Right renal cortex interstitium (tissue), 3 donors: ENCODE measurements at places on chromosomes 5 and 9. TPM values are rescaled to one million over a fixed set of nuclear protein-coding genes. Genes with fewer than 3 reads are reported as not detected.

Gene IFNB1
- polyA plus RNA-seq: not detected

GRCh38 chr9:136734837-136735496, 7.8 kb downstream of the LCN10 start:
- no peak for DNase-seq

DNA sequence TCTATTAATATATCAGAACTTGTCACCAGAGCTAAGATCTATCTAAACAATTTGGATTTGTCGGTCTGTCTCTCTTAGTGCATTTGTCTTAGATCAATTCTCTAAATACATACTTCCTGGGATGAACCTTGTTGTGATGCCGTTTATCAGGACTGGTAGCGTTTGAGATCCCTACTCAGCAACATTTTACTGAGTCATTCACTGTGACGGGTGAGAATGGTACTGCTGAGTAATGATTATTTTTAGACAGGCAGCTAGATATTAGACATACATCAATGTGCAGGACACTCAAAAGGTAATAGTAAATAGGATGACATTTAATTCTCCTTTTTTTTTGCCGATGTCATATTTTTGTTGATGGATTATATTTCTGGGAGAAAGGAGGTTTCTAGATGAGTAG, 209.0 kb downstream of the CSNK1G3 start:
- no peak for DNase-seq

DNA sequence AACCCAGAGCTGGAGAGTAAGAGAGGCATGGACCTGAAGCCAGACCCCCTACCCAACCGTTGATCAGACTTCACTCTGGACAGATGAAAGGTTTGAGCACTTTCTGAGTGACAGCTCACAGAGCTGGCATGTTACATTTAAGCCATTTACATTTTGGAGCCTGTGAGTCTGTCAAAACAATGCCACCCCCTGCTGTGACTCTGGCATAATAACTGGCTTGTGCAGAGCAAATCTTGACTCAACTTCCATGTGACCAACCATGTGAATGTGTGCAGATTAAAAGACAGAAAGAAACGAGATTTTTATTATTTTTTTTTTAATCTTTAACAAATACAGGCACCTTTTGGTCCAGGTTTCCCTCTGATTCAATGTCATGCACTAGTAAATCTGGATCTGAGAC, 48.5 kb downstream of the MFAP3 start:
- no peak for DNase-seq

- no peak for DNase-seq
Observed at GRCh38 chr5:158691631-158692255, 408.0 kb downstream of the EBF1 start.

Gene ARID3C
- 0.21 TPM for polyA plus RNA-seq

DNA sequence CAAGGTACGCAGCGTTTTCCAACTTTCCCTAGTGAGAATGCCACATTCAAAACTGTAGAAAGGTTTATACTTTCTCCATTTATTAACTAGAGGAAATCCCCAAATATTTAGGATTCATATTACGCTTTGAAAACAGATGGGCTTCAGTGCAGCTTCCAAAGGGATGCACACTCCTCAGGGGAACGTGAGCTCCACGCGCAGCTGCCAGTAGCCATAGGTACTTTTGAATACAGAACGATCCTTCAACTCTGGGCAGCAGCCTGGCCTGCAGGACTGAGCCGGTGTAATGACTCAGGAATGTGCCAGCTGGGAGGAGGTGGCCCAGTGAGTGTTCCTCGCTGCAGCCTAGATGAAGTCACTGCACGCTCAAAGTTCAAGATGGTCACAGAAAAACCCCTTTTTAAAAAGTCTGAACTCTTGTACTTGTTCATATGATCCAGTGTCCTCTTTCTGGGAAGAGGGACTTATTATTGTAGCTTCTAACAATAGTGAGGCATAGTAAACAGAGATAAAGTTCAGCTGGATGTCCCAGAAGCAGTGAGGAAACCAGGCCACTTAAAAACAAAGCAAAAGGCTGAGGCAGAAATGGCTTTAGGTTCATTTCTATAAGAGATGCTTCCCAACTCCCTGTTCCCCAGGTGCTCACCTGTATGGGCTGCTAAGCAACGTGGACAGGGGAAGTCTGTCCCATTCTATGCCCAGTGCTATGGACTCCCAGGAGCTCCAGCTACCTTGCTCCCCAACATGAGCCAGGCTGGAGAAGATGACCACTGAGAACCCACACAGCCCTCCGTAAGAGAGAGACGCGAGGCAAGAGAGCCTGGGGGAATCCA, 130.0 kb downstream of the LHFPL2 start:
- DNase-seq: no peak

- no peak for DNase-seq
Observed at GRCh38 chr9:16624744-16625117, 245.7 kb downstream of the BNC2 start.

GRCh38 chr9:104856413-104856941, 71.5 kb downstream of the ABCA1 start:
- no peak for DNase-seq

GRCh38 chr9:133693703-133694529, 44.2 kb downstream of the SARDH start:
- no peak for DNase-seq

- no peak for DNase-seq
Observed at GRCh38 chr9:14563902-14564624, 129.2 kb downstream of the ZDHHC21 start.

GRCh38 chr5:56160723-56161438, 72.2 kb downstream of the ANKRD55 start:
- DNase-seq: no peak

- DNase-seq: no peak
Observed at GRCh38 chr5:170534177-170534576, 30.4 kb downstream of the KCNIP1 start.

Gene ANGPTL2
- polyA plus RNA-seq: 10.8 TPM

GRCh38 chr5:39846144-39846543, 421.4 kb upstream of the DAB2 start:
- no peak for DNase-seq

Gene SOHLH1
- not detected for polyA plus RNA-seq

DNA sequence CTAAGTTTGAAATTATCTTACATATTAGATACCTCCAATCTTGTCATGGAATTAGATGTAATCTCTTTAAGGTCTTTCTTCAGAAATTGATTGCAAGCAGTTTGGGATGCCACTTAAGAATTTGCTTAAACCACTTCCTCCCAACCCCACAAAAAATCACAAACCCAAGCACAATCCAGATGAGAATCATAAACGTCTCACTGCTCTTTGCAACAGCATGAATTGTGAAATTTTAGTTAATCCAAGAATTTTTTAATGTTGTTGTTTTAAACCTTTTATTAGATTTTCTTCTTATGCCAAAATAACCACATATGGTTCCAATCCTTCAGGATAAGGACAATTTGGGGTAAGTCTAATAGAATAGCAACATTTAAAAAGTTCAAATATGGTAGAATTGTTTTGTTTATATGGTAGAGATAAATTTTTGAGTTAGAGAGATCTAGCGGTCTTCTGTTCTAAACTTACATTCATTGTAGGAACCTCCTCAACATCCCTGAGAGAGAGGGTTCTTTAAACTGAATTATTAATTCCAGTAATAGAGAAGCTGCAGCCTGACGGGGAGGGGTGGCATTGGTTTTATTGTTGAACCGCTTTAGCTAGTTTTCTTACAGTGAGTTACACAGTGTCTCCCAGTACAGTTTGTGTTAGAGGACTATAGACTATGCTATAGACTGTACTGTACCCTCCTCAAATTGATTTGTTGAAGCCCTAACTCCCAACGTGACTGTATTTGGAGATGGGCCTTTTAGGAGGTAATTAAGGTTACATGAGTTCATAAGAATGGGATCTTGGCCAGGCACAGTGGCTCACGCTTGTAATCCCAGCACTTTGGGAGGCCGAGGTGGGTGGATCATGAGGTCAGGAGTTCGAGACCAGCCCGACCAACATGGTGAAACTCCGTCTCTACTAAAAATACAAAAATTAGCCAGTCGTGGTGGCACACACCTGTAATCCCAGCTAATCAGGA, 24.8 kb upstream of the IL6ST start:
- no peak for DNase-seq

DNA sequence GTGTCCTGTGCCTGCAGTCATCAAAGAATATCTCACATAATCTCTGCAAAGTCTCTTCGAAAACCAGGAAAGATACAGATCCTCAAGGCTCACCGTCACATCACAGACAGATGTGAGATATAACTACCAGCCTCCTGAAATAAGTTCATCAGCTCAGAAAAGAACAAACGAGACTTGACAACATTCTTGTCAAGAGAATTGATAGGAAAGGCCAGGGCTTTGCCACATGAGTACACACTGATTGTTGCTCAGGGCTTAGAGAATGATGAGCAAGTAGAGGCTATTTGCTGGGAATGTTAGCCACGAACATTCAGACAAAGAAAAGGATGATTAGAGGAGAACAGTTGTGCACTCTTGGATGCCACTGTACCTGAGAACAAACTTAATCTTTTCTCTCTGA, 535.1 kb downstream of the ELAVL2 start:
- no peak for DNase-seq

DNA sequence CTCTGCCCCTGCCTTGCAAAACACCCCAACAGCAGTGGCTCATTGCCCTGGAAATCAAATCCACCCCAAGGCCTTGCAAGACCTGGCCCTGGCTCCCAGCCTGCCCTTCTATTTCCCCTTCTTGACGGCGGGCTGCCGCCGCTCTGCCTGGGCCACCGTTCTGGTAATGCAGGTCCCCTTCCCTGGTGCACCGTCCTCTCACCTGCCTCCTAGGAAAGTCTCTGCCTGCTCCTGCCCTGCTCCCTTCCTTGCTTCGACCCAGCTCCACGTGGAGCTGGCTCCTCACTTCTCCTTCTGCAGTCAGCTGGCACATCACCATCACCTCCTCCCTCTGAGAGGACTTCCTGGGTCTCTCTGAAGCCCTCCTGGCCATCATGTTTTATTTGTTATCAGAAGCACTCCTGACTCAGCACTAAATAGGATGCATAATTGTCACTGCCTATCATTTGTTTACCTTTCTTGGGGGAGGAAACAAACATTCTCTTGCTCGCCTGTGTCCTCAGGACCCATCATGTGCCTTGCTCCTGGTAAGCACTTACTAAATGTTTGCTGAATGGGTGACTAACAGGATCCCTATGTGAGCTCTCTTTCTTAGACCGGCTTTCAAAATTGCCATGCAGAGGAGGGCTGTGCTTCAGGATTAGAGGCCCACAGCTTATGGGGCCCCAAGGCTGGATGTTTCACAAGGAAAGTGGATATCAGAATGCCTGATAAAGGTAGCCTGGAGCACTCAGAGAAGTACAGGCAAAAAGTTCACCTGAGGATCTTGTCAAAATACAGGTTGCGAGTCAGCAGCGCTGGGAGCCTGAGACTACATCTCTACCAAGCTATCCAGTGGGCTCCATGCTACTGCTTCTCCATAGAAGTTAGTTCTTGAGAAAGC, 19.6 kb upstream of the C5orf47 start:
- DNase-seq: no peak

- DNase-seq: no peak
Observed at GRCh38 chr5:128241051-128241695, 157.6 kb downstream of the SLC12A2 start.

DNA sequence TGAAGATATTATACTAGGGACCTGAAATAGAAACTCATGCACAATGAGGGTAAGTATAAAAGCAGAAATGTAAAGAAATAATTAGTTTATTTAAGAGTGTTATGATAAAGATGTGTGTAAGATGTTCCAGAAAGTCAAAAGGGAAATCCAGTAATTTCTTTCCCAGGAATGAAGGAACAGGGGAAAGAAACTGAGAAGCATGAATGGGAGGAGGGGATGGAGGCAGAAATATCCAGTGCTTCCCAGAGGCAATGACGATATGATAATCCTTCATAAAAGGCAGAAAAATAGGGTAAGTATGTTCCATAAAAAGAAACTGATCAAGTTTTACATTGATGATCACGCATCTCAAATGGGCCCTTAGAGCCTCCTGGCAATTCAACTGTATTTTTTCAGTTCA, 120.7 kb upstream of the LPAR1 start:
- DNase-seq: no peak
